ENCODE measurements at places on chromosomes 5 and 9. TPM values are rescaled to one million over a fixed set of nuclear protein-coding genes. Genes with fewer than 3 reads are reported as not detected.

The MAPK9 gene
- polyA plus RNA-seq: 39.3 TPM

DNA sequence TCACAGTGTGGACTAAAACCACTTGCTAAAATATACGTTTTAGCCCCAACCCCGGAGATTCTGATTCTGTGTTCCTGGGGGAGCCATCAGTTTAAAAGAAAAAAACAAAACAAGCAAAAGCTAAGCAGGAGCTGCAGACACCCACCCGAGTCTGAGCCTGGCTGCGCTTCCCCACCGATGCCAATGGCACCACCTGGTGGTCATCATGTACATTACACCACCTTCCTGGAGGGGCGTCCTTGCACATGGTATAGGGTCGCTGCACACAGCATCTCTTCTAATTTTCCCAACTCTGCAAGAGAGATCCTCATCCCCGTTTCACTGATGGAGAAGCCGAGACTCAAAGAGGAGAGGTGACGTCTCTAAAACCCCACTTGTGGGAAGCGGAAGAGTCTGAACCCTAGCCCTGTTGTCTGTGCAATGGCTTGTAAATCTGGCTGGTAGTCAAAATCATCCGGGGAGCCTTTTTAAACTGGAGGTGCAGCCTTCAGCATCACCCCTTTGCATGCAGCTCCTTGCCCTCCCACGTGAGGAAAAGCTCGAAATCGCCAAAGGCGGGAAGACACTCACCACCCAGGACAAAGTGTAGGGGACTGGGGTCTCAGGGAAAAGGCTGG is 23.1 kb upstream of the CNOT6 start:
- DNase-seq: peak; percentile 38

GRCh38 chr5:52818360-52818759 is 30.6 kb downstream of the ITGA1 start:
- DNase-seq: no peak

- no peak for DNase-seq
These were observed 305.2 kb upstream of the NREP start for GRCh38 chr5:112062181-112062580.
